ENCODE measurements at places on chromosomes 2 and 18.

DNA sequence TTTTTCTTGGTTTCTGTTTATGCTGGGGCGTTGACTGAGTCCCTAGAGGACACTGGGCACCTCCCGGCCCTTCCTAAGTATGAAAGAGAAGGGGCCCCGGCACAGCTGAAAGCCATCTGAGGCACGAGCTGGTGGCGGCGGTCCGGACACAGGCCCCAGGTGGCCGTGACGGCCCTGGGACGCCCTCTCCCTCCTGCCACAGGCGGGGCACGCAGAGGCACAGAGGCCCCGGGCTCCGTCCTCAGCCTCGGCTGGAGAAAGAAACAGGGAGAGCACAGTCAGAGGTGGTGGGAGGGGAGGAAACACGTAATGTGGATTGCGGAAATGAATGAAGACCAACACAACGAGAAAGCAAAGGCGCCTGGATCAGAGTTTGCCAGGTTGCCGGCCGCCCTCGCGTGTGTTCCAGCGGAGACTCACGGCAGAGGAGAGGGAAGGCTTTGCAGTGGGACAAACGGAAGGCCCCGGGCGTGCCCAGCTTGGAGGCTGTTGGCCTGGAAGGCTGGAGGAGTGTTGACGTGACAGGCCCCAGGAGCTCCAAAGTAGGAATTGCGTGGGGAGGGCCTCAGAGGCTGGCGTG, 119.1 kb downstream of the PTGR3 start:
- no peak for DNase-seq

- DNase-seq: no peak
These were observed 73.5 kb downstream of the GALNT3 start for GRCh38 chr2:165720511-165720910.

DNA sequence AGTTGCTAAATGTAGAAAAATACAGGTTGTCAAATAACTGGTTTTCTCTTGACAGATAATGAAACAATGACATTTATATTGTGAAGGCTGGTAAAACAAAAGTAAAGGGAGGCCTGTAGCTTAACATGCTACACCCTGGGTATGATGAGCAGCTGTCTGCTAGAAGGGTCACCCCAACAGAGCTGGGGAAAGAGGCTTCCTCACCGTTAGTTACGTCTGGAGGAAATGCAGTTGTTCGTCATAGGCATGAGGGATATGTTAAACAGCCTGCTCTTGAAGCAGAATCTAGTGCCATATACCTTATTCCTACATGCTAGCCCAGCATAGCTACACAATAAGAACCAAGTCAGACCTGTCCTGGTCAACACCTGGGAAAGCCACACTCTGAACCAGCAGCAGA, 49.9 kb downstream of the LPIN2 start:
- DNase-seq: no peak

DNA sequence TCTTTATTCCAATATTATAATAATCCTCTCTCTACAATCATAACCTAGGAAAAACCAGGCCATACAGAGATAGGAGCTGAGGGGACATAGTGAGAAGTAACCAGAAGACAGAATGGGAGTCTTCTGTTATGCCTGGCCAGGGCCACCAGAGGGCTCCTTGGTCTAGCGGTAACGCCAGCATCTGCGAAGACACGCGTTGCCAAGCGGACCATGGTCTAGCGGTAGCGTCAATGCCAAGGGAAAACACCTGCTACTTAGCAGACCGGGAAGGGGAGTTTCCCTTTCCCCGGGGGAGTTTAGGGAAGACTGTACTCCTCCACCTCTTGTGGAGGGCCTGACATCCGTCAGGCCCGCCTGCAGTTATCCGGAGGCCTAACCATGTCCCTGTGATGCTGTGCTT, 36.6 kb downstream of the ARL6IP6 start:
- DNase-seq: no peak

GRCh38 chr2:97957432-97958183, 38.1 kb downstream of the TMEM131 start:
- DNase-seq: no peak
